ENCODE measurements at places on chromosomes 13 and 19.

DNA sequence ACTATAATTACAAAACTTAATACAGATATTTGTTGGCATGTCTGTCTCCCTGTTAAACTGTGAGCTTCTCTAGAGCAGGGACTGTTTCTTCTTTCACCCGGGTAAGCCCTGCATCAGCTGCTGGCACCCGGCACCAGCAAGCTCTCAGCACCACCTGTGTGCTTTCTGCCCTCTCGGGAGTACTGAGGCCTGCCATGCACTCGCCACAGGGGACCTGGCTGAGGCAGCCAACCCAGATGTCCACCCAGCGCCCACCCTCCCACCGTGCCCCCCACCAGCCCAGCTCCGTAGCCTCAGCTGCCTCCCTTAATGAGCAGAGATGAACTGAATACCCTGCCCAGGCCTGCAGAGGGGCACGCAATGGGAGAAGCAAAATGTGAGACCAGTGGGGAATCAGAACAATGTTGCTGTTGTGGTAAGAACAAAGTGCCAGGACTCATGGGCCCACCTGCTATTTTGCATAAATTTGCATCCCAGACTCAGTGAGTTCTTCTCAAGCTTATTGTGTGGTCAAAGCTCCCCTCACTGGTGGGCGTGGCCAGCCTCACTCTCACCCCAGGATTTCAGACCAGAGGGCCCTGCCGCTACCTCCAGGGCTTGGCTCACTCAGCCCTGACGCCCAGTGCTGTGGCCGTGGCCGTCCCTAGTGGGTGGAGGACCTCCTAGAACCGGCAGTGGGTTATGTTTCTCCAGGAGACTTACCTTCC lies 14.6 kb upstream of the SERPINE3 start:
- DNase-seq: no peak

- peak; percentile 80 for DNase-seq
Observed at GRCh38 chr19:11535792-11536595, 2.7 kb upstream of the CNN1 start.

GRCh38 chr13:30301827-30302226 lies 5.5 kb downstream of the KATNAL1 start:
- no peak for DNase-seq

- DNase-seq: no peak
Observed at GRCh38 chr19:23318143-23318542, 67.9 kb upstream of the ZNF724 start.

DNA sequence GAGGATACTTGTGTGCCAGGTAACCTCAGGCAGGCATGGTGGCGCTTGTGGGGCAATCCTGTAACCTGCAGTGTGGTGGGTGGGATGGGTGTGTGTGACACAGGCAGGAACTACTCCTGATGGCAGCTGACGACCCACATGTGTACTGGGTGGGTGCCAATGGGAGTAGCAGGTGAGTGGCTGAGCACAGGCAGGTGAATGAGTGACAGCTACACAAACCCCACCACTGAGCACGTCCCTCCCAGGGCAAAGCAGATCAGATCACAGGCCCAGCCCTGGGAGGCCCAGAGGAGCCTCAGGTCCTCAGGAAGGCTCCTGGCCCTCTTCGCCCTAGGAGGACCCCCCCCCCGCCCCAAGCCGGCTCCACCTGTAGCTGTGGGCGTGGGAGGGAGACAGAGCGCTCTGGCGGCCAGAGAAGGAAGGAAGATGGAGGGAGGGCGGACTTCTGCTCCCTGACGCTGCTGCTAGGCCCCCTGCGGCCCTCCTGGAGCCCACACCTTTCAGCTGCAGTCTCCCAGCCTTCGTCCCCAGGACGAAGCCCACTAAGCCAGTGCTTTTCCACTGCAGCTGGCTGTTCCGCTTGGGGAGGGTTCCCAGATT lies 1.3 kb upstream of the ZNF181 start:
- no peak for DNase-seq

- no peak for DNase-seq
Observed at GRCh38 chr13:111314852-111315251, 5.6 kb upstream of the TEX29 start.
